ENCODE measurements at places on chromosomes 13 and 19. TPM values are rescaled to one million over a fixed set of nuclear protein-coding genes. Genes with fewer than 3 reads are reported as not detected.

Gene TBCB
- not detected for polyA plus RNA-seq

Gene SLC10A2
- polyA plus RNA-seq, result not detected

Gene PSG1
- polyA plus RNA-seq, result not detected

Gene PEAK3
- 0.16 TPM for polyA plus RNA-seq

Gene NHLRC3
- polyA plus RNA-seq, result 30.2 TPM

Measured in muscle of arm (tissue), 14 donors.